Endothelial cell of umbilical vein (primary cell): ENCODE measurements at places on chromosomes 7 and 10. TPM values are rescaled to one million over a fixed set of nuclear protein-coding genes. Genes with fewer than 3 reads are reported as not detected.

GRCh38 chr10:24968349-24968748 lies 15.9 kb upstream of the PRTFDC1 start:
- DNase-seq: no peak

DNA sequence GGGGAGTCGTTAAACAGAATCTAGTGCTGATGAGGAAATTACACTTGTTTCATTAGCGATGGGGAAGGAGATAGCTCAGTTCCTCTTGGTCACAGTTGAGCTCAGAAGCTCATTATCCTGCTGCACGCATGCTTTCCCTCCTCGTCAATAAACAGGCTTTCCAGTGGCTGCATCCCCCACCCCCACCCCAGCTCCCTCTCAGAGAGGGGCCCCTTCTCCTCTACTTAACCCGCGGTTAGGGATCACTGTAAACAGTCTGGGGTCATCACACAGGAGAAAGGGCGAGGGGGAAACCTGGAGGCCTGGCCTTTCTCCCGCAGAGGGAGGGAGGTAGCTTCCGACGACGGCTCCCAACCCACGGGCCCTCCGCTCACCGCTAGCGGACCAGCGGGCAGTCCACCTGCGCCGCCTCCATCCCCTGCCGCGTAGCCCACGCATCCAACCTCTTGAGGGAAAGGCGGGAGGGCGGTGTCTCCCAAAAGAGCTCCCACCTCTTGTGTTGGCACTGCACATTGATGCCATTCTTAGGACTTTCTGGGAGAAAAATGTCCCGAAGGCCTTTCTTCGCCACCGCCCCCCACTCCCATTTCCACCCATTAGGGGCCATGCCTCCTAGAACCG lies 80.8 kb downstream of the PAX2 start:
- no peak for DNase-seq

DNA sequence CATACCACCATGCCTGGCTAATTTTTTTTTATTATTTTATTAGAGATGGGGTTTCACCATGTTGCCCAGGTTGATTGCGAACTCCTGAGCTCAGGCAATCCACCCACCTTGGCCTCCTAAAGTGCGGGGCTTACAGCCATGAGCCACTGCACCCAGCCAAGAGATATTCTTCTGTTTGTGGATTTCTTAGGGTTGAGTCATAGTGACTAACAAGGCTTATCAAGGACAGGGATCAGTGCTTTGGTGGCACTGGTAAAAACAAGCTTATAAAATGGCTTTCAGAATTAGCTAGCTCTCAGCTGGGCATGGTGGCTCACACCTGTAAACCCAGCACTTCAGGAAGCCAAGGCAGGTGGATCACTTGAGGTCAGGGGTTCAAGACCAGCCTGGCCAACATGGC lies 122.4 kb downstream of the ZNF248 start:
- no peak for DNase-seq

DNA sequence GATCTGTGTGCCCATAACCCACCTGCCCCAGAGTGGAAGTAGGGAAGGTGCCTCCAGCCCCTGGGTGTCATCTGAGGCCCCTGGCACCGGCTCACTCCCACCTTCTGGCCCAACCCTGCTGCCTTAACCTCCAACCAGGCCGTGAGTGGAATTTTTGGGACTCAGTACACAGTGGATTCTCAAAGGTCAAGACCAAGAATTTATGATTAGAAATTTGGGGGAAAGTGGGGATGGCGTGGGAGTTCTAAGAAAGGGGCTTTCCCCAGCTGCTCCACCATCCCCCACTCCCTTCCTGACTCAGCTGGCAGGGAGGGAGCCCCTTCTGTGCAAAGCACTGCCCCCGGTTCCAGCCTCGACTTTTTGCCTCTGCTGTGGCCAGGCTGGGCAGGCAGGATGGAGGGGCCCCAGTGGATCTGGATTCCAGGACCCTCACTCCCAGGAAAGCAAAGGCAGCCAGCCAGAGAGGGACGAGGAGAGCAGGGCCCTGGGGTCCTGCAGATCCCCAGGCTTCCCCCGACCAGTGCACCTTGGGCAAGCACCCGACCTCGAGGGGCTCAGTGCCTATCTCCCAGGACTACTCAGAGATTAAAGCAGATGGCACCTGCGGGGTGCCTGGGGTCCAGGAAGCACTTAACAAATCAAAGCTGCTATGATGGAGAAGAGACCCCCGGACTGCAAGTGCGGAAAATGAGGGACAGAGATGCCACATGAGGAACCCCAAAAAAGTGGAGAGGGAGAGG lies 12.8 kb downstream of the SPOCK2 start:
- no peak for DNase-seq

DNA sequence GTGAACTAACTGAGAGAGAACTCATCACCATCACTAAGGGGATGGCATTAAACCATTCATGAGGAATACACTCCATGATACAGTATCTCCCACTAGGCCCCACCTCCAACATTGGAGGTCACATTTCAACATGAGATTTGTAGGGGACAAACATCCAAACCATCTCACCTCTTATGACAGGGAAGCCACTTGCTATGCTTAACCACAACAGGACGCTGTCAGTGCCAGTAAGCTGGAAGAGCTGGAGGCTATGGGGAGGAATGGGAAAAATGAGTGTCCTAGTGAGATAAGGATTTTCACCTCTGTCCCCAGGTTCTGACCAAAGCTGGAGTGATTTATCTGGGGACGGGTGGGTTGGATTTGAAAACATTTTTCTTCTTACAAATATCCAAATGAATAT lies 17.6 kb downstream of the PLCE1 start:
- DNase-seq: no peak

GRCh38 chr10:132162021-132162531 lies 24.7 kb upstream of the DPYSL4 start:
- no peak for DNase-seq

GRCh38 chr10:51886438-51887068 lies 187.2 kb upstream of the CSTF2T start:
- no peak for DNase-seq

GRCh38 chr10:62939698-62940097 lies 123.5 kb upstream of the EGR2 start:
- DNase-seq: no peak

DNA sequence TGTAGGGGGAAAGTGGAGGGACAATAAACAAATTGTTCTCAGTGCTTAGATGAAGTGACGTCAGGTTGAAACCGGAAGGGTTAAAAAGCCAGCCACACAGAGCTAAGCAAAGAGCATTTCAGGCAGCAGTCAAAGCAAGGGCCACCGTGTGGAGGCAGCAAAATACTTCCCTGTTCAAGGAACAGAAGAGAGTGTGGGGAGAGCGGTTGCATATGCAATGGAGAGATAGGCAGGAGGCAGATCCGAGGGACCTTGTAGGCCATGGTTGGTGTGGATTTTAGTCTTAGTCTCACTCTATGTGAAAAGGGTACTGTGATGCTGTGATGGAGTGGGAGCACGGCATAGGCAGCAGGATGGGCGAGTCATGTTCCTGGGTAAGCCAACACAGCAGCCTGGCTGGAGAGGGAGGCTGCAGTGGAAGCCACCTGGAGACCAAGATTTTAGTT lies 3.8 kb upstream of the STN1 start:
- peak; percentile 18 for DNase-seq

The PVRIG gene
- total RNA-seq: 0.80 TPM in 1 of 2 replicates, not detected in the other

The ARMC10 gene
- 29.8 and 39.2 TPM in 2 replicates for total RNA-seq
